ENCODE measurements at places on chromosomes 2 and 18. TPM values are rescaled to one million over a fixed set of nuclear protein-coding genes. Genes with fewer than 3 reads are reported as not detected.
A peak's percentile ranks its signal among the peaks of the same experiment; 100 is the strongest.

DES gene
- total RNA-seq = not detected

CDK15 gene
- 2.4 TPM for total RNA-seq

RPIA gene
- 17.5 TPM for total RNA-seq

GDF7 gene
- not detected for total RNA-seq

KYNU gene
- total RNA-seq = 1.1 TPM

DNA sequence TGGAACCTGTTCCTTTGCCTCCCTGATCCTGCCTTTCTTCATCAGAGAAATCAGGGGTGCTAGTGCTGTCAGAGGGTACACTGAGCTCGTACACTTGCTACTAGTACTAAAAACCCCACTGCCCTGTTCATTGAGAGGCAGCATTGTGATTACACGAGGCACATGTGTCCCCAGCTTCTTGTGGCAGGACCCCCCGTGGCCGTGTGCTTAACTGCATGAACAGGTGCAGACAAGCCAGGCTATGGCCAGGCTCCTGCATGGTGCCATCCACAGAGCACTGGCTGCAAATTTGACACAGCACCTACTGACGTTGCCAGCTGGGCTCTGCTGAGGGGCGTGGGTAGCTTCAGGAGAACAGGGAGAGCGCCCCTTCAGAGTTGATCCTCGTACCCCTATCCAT, 248.4 kb downstream of the GLI2 start:
- DNase-seq = no peak
- H3K4me1 ChIP-seq = no peaks in the 10 kb centered on the region
- H3K27me3 ChIP-seq = no peaks in the 10 kb centered on the region

GRCh38 chr2:9102861-9103662, 99.6 kb upstream of the MBOAT2 start:
- peak overlapping the region; percentile 26 for H3K4me3 ChIP-seq
- peak overlapping the region; percentile 99 for H3K27ac ChIP-seq
- no peaks in the 10 kb centered on the region for H3K27me3 ChIP-seq
- DNase-seq = peak; percentile 79

- no peak overlapping the region for H3K4me3 ChIP-seq
- no peaks in the 10 kb centered on the region for H3K27me3 ChIP-seq
- H3K27ac ChIP-seq = no peak overlapping the region
- DNase-seq = no peak
- H3K36me3 ChIP-seq = no peaks in the 10 kb centered on the region
Observed at GRCh38 chr2:207970147-207970825, 55.0 kb downstream of the PLEKHM3 start.

- H3K4me1 ChIP-seq = no peaks in the 10 kb centered on the region
- H3K27me3 ChIP-seq = no peaks in the 10 kb centered on the region
- H3K27ac ChIP-seq = no peak overlapping the region
- no peaks in the 10 kb centered on the region for H3K36me3 ChIP-seq
- H3K4me3 ChIP-seq = no peak overlapping the region
Observed at GRCh38 chr18:62118328-62118727, 68.5 kb downstream of the PIGN start.

Measured in PC-3 (cell line).